ENCODE measurements at places on chromosomes 16 and 17.

DNA sequence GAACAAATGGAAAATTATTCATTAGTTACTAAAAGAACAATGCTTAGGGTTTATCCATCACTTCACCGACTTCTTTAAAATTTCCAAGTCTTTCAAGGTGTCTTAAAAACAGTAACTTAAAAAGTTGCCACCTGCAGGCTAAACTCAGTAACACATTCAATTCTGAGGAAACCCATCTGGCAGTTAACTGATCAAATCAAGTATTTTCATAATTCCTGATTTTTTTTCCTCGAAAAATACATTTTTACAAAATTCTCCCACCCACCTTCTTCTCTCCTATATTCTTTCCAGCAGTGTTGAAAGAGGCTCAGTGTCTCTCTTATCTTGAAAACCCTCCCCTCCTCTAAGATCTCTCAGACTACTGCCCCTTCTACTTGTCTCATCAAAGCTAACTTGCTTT, 29.9 kb downstream of the PARN start:
- DNase-seq, result no peak

- DNase-seq, result no peak
Observed at GRCh38 chr16:51376080-51376479, 225.0 kb upstream of the SALL1 start.

DNA sequence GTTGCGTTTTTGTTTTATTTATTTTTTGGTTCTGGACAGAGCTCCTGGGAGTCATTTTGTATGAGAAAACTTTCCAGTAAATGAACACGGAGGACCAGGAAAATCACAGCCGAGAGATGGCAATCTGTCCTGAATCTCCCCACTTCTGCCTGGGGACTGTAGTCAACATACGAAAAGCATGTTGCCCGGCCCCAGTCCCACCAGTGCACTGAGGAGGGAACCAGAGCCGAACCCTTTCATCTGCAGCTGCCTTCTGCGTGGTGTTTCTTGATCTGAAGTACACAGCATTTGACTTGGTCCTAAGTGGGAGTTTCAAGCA, 18.9 kb downstream of the SNX11 start:
- no peak for DNase-seq

DNA sequence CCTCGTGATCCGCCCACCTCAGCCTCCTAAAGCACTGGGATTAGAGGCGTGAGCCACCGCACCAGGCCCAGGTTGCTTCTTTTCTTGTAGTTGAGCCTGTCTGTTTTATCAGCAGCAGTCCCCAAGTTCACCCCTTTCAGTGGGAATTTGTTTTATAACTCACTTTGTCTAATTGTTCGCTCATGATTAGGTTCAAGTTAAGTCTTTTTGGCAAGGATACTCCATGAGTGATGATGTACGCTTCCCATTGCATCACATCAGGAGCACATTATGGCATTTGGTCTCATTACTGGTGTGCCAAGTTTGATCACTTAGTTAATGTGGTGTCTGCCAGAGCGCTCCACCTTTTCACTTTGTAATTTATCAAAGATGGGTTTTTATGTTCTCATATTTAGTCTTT, 14.4 kb upstream of the GJD3 start:
- DNase-seq, result no peak

GRCh38 chr16:88504489-88505404, 51.7 kb downstream of the ZFPM1 start:
- DNase-seq, result no peak

GRCh38 chr17:55350825-55351205, 70.8 kb downstream of the MMD start:
- no peak for DNase-seq

DNA sequence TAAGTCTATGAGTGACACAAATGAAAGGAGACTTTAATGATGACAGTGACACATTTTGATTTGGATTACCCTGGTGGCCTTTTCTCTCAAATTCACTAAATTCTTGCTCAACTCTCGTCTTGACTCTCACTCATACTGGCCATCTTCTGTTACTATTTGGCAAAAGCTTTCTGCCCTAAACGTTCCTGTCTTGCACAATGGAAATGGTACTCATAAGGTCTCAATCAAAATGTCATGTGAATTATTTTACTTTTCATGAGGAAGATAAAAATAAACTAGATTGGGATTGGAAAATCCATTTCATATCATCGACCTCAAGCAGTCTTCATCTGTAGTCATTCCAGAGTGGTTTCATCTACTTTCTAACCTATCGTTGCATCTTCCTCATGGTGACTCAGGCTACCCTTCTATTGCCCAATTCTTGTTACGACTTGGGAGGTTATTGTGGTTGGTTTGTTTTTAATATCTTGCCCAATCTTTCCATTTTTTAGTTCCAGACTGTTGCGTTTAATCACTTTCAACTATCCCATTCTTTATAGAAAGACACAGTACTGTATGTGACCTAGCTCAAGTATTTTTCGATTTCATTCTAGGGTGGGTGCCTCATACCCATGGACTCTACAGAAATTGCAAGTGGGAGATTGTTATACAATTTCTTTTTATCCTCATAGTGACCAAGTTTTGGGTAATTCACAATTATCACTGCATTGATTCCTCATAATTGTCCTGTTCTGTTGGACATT, 317.2 kb upstream of the KCNJ16 start:
- DNase-seq, result no peak

DNA sequence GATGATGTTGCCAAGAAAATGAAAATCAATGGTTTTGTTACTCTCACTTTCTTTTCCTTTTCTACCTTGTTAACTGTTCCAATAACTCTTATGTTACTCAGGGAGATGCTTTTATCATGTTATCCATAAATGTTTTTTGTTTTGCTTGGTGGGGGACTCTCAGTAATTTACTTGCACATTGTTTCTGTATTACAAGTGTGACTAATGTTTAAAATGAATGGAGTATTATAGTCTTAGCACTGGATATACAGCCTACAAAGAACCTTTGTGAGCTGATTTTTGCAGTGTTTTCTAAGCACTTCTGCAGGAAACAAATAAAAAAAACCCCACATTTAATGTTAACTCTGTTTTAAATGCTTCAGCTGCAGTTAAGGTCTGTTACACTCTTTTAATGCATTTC, 12.1 kb downstream of the VMP1 start:
- peak; percentile 23 for DNase-seq

- peak; percentile 97 for DNase-seq
Observed at GRCh38 chr17:4533523-4534504, 21.4 kb downstream of the MYBBP1A start.

DNA sequence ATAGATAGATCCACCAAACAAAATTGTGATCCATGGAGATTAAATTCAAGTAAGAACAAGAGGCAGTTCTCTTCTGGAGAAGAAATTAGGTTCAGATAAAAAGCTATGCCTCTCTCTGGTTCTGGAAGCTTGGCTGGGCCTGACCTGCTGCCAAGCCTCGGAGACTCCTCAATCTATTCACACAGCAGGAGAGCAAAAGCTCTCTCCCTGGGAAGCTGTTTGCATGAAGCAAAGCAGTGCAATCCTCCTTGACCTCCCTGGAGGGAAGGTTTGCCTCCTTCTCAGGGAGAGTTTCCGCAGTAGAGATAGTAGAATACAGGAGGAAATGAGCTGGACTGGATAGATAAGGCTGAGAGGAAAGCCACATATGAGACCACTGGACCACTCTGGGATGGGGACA, 78.1 kb upstream of the GNAO1 start:
- DNase-seq, result no peak

GRCh38 chr17:47270946-47271705, 17.5 kb downstream of the ITGB3 start:
- no peak for DNase-seq

DNA sequence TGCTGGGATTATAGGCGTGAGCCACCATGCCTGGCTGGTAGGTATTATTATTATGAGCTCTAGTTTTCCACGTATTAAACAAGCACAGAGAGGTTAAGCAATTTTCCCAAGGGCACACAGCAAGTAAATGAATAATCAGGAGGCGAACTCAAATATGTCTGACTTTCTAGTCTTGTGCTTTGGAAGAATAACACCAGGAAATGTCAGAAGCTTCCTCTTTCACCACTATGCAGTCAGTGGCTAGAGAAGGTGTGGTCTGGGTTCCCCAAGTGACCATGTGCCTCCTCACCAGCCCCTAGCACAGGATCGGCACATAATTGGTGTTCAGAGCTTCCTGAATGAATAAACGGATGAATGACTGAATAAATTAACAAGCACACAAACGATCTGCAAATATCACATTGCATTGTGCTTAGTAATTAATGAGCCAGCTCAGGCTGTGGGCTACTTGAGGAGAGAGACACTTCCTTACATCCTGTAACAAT, 21.6 kb upstream of the SCNN1B start:
- DNase-seq, result no peak

DNA sequence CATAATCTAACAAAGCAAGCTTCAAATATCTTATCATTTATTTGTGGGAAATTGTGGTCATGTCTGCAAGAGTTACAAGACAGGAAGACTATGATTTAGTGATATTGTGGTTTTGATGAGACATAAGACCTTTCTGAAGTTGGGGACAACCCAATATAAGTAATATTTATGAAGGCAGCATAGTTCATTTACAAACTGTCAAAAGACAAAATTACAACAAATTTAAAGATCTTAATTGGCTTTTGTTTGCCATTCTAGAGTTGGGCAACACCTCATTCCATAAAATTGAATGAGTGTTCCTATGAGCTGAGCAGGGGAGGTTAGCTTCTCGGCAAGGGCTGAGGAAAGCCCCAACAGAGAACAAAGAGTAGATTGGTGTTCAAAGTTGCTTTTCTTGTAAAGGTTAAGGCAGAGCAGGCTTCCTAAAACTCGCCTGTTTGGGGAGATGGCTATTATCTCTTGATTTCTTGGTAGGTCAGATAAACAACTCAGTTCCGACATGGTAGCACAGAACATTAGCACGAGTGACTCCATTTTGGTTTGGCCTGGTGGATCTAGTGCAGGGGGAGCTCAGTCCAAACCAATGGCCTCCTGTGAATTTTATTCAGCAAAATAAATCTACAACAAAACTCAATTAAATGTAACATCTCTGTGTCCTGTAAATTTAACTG, 10.9 kb upstream of the MMD start:
- no peak for DNase-seq

DNA sequence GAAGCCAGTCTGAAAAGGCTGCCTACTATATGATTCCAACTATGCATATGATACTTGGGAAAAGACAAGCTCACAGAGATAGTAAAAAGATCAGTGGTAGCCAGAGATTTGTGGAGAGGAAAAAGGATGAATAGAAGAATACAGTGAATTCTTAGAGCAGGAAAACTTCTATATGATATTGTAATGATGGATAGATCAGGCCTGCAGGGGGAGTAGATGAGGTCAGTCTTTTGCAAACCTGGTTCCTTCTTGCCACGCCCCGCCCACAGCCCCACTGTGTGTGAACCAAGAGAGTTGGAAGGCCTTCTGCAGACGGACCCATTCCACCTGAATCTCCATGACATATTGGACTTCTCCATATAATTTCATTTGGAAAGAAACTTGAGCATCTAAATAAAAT, 761 bp upstream of the CCL8 start:
- DNase-seq, result no peak

GRCh38 chr17:9001559-9001958, 19.8 kb upstream of the NTN1 start:
- no peak for DNase-seq

- DNase-seq, result no peak
Observed at GRCh38 chr17:77894126-77894956, 64.2 kb upstream of the TNRC6C start.

DNA sequence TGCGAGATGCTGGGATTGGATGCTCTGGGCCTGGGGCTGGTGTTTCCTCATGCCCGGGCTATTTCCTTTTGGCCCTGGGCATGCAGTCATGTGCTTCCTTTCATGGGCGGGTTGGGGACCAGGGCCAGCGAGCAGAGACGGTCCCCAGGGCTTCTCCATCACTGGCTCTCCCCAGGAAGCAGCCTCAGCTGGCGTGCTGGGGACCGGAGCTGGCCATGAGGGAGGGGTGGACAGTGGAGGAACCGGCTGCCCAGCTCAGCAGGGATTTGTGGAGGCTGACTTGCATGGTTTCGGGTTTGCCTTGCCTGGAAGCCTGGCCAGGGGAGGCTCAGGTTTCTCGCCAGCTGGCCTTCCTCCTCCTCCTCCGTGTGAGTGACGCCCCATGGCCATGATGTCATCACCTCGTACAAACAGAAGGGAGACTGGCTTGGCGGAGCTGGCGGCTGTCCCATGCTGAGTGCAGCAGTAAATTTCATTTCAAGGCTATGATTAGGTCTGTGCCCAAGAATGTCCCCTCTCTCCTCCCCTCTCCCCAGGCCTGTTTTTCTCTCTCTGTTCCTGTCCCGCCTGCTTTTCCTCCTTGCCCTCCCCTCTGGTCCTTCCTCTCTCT, 8.9 kb upstream of the TIMP2 start:
- DNase-seq, result peak; percentile 90

DNA sequence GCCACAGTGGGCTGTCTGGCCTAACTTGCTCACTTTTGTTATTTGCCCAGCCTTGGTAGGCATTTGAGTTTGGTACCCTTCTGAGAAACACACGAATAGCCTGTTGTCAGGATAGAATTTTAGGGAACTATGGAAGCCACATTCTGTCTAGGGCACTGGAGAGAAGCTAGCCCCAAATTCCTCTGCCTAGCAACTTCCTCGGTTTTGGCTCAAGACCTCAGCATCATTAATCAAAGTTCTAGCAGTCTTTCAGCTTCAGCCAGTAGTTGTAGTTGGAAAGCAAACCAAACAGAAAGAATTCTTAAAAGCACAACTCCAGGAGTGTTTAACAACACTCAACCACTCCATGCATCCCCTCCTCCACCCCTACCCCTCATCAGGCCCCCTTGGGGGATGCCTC, 572.1 kb upstream of the PSMD7 start:
- peak; percentile 12 for DNase-seq

GRCh38 chr16:86272744-86273143, 237.6 kb upstream of the FOXF1 start:
- DNase-seq, result no peak
